ENCODE measurements at places on chromosomes 5 and 9. TPM values are rescaled to one million over a fixed set of nuclear protein-coding genes. Genes with fewer than 3 reads are reported as not detected.

CETN3 gene
- total RNA-seq = 39.4 TPM

NUTM2F gene
- total RNA-seq = not detected

PCDHA11 gene
- total RNA-seq = not detected

ARID3C gene
- total RNA-seq = 0.14 TPM

CYSRT1 gene
- total RNA-seq = 0.68 TPM

FOXD4L5 gene
- total RNA-seq = not detected

EPB41L4A gene
- not detected for total RNA-seq

GRCh38 chr5:169567079-169567478, 16.5 kb upstream of the SPDL1 start:
- no peak for DNase-seq
- no peaks in the 10 kb centered on the region for H3K4me1 ChIP-seq
- H3K27ac ChIP-seq = no peak overlapping the region
- H3K36me3 ChIP-seq = no peaks in the 10 kb centered on the region
- H3K4me3 ChIP-seq = no peak overlapping the region

DNA sequence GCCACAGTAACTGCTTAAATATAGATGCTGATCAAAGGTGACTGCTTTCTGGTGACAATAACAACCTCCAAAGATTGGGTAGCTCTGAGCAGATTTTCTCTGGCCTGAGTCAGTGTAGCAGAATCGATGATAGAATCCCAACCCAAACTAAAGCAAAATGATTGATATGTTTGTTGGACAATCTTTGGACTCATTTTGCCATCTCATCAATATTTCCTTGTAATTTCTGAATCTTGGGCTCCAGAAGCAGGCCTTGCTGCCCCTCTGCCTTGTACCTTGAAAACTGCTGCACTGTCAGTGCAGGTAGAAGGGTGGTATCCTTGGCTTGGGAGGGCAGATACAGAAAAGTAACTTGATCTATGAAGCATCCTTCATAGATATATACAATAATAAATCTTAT, 18.9 kb downstream of the TTC23L start:
- no peak overlapping the region for H3K27ac ChIP-seq
- DNase-seq = no peak
- H3K4me1 ChIP-seq = no peaks in the 10 kb centered on the region
- H3K4me3 ChIP-seq = no peak overlapping the region
- no peaks in the 10 kb centered on the region for H3K36me3 ChIP-seq

- H3K36me3 ChIP-seq = peaks cover 63% of the 10 kb centered on the region
- H3K4me1 ChIP-seq = peaks cover 2% of the 10 kb centered on the region
- no peak overlapping the region for H3K27ac ChIP-seq
These were observed 34.9 kb upstream of the FOXI1 start for GRCh38 chr5:170070556-170071412.

GRCh38 chr5:115541611-115542010, 3.0 kb downstream of the FEM1C start:
- peaks cover 74% of the 10 kb centered on the region for H3K36me3 ChIP-seq
- DNase-seq = no peak
- H3K27ac ChIP-seq = no peak overlapping the region
- H3K27me3 ChIP-seq = no peaks in the 10 kb centered on the region

GRCh38 chr5:6190838-6191237, 187.5 kb downstream of the MED10 start:
- H3K4me3 ChIP-seq = no peak overlapping the region
- no peaks in the 10 kb centered on the region for H3K4me1 ChIP-seq
- no peak overlapping the region for H3K27ac ChIP-seq

- H3K27ac ChIP-seq = no peak overlapping the region
- no peaks in the 10 kb centered on the region for H3K4me1 ChIP-seq
- no peak for DNase-seq
- no peaks in the 10 kb centered on the region for H3K27me3 ChIP-seq
These were observed 105.2 kb downstream of the ST8SIA4 start for GRCh38 chr5:100797861-100798260.

GRCh38 chr5:35162848-35163709, 67.2 kb downstream of the PRLR start:
- H3K27ac ChIP-seq = no peak overlapping the region
- H3K36me3 ChIP-seq = no peaks in the 10 kb centered on the region
- H3K4me3 ChIP-seq = no peak overlapping the region
- H3K27me3 ChIP-seq = peaks cover 3% of the 10 kb centered on the region

- H3K27me3 ChIP-seq = peaks cover 36% of the 10 kb centered on the region
- H3K4me3 ChIP-seq = no peak overlapping the region
- H3K36me3 ChIP-seq = no peaks in the 10 kb centered on the region
- H3K27ac ChIP-seq = no peak overlapping the region
- DNase-seq = no peak
- H3K4me1 ChIP-seq = no peaks in the 10 kb centered on the region
These were observed 507 bp downstream of the CTNND2 start for GRCh38 chr5:11903614-11904264.

DNA sequence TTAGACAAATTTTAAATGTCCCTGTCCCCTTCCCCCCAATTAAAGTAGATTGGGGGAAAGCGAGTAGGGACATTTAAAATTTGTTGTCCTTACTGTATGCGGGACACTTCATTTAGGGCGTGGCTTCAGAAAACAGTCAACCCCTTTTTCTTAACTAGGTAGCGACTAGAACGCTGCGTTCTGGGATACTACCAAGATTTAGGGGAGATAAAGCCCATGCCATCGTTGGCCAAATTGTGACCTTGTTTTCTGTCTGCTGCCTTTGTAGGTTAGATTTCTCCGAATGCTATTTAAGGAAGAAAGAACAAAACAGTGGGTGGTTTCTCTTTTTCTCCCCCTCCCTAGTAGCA, 1.2 kb downstream of the CKS2 start:
- peak overlapping the region; percentile 94 for H3K4me3 ChIP-seq
- H3K4me1 ChIP-seq = peaks cover 38% of the 10 kb centered on the region
- H3K36me3 ChIP-seq = peaks cover 57% of the 10 kb centered on the region
- peaks cover 4% of the 10 kb centered on the region for H3K27me3 ChIP-seq
- peak; percentile 78 for DNase-seq

- no peak overlapping the region for H3K4me3 ChIP-seq
- peaks cover 4% of the 10 kb centered on the region for H3K4me1 ChIP-seq
- H3K27me3 ChIP-seq = no peaks in the 10 kb centered on the region
- no peak overlapping the region for H3K27ac ChIP-seq
- no peaks in the 10 kb centered on the region for H3K36me3 ChIP-seq
These were observed 73.4 kb downstream of the HABP4 start for GRCh38 chr9:96523374-96523773.

All from activated CD4-positive, alpha-beta T cell treated with anti-CD3 and anti-CD28 coated beads, Interleukin-2, amount 10 ng/mL, durations not matched to agents 24 days and 14 days (primary cell).